ENCODE measurements at places on chromosomes 7 and 10.

DNA sequence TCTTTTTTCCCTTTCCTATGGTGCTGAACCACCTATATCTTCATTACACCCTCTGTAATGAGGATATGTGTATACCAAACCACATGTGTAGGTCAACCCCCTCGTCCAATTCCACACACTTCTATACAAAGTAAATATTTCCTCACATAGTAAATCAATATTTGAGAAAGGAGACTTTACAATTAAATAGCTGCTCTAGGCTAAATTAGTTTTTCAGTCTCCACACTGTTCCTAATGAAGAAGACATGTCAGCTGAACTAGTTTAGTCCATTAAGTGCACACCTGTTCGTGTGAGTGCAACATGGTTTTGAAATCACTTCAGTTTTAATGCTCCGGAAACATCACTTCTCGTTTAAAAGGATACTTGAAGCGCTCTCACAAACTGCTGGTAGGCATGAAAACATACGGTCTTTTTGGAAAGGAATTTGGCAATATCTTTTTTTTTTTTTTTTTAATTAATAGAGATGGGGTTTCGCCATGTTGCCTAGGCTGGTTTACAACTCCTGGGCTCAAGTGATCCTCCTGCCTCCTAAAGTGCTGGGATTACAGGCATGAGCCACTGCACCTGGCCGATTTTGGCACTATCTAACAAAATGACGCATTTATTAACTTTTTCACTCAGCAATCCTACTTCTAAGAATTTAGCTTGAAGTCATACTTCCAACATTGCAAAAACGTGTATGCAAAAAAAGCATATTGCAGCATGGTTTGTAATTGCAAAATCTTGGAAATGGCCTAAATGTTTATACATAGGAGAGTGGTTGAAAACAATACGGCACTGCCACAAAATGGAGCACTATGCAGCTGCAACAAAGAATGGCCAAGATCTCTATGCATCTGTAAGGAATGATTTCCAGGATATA is 2.1 kb upstream of the XRCC2 start:
- no peak for DNase-seq

DNA sequence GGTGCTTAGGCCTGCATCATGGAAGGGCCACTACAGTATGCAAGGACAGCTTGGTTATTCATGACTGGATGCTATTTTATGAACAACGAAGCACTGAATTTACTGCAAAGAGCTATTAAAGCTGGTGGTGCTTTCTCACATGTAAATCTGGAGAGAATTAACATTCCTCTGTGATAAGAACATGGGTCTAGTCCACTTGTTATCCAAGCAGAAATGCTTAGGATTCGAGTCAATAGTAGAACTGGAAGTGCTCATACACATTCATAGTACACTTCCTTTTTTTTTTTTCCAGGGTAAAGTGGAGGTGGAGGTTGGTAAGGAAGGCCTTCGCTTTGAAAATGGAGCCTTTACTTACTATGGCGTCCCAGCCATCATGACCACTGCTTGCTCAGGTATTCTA is 35.0 kb downstream of the CNNM1 start:
- DNase-seq: peak; percentile 49

- no peak for DNase-seq
Measured at GRCh38 chr10:43453266-43453831, 16.4 kb downstream of the ZNF487 start.

DNA sequence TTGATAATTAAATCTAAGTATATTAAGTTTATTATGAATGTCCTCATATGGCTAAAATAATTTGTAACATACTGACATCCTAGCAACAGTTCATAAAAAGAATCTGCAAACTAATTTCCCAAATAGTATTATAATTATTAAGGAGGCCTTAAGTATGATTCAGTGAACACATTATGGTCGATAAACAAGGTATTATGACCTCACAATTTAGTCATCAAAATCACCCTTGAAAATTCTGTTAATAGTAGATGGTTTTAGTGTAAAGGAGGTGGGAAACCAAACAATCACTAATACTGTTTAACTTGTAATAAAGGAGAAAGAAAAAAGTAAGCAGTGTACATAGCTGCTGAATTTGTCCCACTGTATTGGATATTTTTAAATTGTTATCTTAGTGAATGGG is 2.1 kb downstream of the ETV1 start:
- DNase-seq: no peak

DNA sequence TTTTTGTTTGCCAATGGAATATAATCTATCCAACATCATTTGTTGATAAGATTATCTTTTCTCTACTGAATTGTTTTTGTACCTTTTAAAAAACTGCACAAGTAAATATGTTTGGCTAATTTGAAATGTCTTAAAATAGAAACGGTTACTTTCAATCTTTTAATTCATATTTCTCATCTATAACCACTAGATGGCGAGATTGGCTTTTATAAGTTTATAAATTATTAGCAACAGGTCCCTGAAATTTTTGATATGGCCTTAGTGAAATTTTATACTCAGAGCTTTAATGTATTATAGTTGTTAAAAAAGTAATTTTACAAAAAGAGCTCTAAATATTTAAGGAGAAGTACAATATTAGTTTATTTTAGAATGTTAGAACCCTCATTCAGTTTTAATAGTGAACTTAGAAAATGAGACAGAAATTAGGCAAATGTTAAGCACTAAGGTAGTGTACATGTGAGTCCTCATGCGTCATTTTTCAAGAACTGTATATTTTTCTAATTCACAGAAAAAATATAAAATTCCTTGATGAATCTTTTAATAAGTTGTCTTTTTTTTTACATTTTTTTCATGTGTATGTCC is 592.5 kb downstream of the ARL4A start:
- no peak for DNase-seq

DNA sequence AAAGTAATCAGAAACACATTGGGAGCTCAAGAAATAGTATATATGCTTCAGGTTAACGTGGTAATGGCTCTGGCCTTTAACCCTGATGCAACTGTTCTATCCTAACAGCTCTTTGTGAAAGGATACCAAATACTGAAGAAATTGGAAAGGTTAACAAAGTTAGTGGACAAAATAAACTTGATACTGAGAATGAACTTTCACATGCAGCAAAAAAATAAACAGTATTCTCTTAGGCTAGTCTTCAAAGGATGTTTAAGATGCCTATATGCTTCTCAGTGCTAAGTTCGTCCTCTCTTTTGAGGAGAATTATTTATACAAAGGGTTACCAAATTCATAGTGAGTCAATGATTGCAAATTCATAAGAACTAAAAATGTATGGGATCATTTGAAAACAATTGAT is 256.2 kb upstream of the FERD3L start:
- DNase-seq: no peak

DNA sequence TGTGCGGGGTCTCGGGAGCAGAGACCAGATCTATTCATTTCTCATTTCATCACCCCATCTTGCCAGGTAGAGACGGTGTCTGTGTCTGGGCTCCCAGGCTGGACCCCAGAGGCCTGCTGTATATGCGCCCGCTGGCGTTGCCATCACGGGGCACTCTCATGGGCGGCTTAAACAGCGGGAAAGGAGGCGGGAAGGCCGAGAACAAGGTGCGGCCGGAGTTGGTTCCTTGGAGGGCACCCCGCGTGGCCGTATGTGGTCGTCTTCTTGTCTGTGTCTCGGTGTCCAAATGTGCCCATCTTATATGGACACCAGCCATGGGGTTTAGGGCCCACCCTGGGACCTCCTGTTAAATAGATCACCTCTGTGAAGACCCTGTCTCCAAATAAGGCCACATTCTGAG is 2.1 kb upstream of the CFAP46 start:
- no peak for DNase-seq

DNA sequence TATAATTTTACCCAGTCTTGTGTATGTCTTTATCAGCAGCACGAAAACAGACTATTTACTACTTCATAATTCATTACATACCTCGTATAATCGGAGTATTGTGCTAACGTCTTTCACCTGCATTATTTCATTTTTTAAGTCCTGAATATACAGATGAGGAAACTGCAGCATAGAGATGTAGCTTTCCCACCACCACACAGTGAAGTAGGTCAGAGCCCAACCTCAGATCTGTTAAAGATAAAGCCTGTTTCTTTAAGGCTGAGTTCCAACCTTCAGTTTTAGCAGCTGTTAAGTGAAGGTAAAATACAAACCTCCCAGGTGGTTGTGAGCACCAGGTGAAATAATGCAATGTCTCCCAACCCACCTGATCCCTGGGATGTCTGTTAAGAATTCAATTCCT is 2.0 kb upstream of the ADAM12 start:
- no peak for DNase-seq

DNA sequence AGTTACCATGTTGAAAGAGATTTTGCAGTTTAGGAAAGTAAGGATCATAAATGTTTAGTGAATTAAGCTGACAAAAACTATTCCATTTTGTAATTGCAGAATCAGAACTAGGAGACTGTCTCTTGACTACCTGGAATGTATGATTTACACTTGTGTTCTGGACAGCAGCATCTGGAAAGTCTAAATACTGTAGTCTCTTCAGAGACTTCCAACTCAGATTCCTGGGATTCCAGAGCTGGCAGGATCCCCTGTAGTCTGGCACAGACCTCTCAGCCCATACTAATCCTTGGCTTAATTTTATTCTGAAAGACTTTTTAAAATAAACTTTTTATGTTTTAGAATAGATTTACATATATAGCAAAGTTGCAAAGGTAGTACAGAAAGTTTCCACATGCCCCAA is 452.7 kb downstream of the DPP6 start:
- DNase-seq: no peak
